A549 (cell line): ENCODE measurements at places on chromosomes 5 and 9.

GRCh38 chr9:69397384-69398214 lies 72.6 kb downstream of the ENTREP1 start:
- no peak for DNase-seq

DNA sequence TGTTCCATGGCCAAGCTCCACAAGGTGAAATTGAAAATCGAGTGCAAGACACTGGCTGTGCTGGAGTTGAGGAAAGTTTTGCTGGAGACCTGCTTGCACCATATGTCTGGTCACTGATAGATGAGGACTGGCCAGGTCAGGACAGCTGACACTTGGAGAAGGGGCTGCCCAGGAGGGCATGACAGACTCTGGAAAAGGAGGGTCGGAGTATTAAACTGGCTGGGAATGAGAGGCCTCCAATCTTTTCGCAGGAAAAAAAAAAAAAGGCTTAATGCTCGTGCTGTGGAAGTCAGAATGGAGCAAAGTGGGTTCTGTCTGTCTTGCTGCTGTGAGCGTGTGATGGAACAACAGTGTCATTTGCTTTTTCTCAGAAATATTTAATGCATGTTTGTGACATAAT lies 5.5 kb downstream of the TENT4A start:
- DNase-seq: no peak

GRCh38 chr9:133257465-133257956 lies 17.5 kb downstream of the ABO start:
- no peak for DNase-seq

- peak; percentile 86 for DNase-seq
These were observed 4.4 kb downstream of the RAPGEF1 start for GRCh38 chr9:131735238-131736128.

DNA sequence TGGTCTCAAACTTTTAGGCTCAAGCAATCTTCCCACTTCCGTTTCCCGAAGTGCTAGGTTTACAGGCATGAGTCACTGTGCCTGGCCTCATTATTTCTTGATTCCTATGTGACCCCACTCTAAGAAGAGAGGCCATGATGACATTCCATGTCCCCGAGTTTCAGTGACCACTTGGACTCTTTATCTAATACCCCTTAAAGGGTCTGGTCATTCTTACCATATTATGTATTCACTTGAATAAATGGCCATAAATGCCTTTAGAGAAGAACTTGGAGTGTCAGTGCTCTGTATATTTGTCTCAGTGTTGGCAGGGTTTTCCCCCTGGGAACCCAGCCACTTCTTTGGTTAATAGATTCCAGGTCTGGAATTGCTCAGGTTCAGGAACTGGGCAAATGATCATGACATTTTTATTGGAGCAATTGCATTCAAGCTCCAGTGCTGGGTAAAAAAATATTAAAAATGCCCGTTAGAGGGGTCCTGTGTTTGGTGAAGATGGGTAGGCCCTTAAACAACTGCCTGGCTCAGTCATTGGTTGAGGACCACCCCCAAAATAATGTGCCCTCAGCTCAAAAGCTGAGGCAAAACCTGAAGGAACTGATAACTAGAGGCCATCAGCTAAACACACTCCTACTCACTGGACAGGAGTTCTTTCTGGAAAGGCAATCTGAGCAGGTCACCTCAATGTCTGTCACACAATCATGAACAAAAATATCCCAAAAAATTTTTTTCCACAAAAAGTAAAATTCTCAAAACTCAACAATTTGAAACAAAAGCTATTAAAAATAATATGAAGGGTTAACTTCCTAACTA lies 186.6 kb upstream of the ZNF608 start:
- DNase-seq: no peak

GRCh38 chr5:124121198-124121597 lies 609.2 kb downstream of the CSNK1G3 start:
- no peak for DNase-seq

DNA sequence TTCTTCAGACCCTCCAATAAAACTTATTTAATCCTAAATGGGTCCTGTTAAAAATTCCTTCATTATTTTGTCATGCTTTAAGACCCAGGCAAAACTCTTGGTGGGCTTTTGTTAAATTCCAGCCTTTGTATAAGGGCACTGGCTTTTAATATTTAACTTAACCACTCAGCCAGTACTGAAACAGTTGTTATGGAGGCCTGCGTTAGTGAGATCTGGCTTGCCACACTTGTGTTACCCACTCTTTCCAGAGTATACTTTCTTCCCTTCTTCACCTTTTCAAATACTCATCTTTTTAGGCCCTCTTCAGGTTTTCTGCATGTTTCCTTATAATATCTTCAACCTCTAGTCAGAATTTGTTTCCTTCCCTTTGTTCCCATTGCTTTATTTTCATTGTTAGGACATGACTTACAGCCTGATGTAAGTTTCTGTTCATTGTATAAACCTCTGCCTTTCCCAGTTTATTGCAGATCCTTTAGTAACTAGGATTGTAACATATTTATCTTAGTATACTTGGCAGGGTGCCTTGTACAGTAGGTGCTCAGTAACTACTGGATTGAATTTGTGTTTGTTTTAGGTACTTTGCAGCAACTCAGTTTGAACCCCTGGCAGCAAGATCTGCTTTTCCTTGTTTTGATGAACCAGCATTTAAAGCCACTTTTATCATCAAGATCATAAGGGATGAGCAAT lies 48.8 kb downstream of the LNPEP start:
- no peak for DNase-seq

GRCh38 chr9:17795744-17796143 lies 216.9 kb downstream of the SH3GL2 start:
- DNase-seq: no peak
